ENCODE measurements at places on chromosomes 5 and 9.

GRCh38 chr5:6659941-6660684 lies 26.9 kb downstream of the SRD5A1 start:
- DNase-seq, result no peak

GRCh38 chr9:6564360-6564759 lies 81.2 kb downstream of the GLDC start:
- DNase-seq, result no peak

DNA sequence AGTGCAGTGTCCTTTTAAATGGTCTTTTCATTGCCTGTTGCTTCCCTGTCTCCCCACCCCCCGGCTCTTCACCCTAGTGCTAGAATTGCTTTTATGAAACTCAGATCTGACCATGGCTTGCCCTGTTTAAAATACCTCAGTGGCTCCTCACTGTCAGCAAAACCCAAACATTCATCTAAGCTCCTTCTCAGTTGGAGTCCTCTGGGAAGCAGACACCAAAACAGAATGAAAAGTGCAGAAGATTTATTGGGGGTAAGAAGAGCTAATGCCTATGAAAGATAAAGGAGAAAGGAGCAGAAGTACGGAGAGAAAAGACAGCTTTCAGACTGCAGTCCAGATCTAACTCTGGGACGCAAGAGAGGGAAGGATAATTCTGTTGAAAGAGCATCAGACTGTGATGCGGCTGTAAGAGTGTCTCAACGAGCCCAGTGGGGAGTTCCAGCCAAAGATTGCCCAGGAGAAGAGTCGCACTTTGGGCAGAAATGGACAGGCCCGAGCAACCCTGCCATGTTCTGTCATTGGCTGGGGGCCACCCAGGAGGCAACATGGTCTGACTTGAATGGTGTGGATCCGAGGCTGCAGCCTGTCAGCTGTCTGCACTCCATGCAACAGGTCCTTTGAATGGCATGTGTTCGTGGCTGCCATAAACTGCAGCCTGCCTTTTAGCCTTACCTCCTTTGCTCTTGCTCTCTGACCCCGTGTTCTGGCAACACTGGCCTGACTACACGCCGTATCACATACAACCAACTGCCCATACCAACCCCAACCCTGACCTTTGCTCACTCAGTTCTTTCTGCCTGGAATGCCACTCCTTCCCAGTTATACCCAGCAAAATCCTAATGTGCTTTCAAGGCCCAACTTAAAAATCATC lies 55.9 kb downstream of the IRF1 start:
- DNase-seq, result no peak

GRCh38 chr5:73528248-73528647 lies 30.0 kb downstream of the BTF3 start:
- DNase-seq, result no peak

- no peak for DNase-seq
Observed at GRCh38 chr5:90368454-90369246, 40.9 kb downstream of the CETN3 start.

- no peak for DNase-seq
Observed at GRCh38 chr9:130739081-130739480, 45.5 kb downstream of the EXOSC2 start.

GRCh38 chr5:14436801-14437542 lies 144.6 kb upstream of the OTULINL start:
- no peak for DNase-seq

- no peak for DNase-seq
Observed at GRCh38 chr5:513216-514100, 10.8 kb downstream of the SLC9A3 start.

DNA sequence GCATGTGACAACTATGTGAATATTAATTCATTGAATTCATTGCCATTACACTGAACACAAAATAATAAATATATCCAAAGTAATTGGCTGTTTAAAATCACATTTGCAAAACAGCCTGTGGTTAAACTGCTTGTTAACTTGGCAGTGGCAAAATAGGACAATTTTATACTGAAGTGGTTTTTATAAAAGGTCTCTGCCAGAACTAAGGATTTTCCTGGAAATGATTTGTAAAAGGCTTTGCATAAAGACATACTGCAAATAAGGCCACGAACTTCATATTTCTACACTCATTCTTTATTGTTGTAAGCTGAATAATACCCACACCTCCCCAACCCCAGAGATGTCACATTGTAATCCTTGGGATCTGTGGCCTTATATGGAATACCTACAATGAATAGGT lies 370.3 kb upstream of the RGMB start:
- DNase-seq, result no peak

DNA sequence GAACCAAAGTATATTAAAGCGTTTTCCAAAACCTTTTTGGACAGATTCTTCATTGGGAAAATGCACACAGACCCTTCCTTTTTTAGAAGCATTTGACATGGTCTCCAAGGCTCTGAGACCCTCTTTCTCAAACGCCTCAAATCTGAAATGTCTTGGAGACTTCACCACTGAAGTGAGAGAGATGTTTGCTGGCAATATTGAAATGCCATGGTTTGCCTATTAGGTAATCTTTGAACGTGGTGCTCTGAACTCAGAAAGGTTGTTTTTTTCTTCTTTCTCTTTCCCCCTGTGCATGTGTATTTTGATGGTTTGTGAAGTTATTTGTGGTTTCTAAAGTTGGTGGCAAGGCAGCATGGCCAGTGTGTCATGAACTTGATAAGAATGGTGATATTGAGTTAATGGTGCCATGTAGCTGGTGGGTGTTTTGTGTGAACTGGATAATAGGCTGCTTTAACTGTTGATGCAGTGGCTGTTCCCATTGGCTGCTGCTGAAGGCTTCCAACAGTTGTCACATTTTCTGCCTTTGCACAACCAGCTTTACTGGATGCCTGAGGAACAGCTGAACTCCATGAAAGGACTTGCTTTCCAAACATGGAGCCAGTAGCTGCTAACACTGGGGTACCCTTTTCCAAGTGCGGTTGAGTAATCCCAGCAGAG lies 1.7 kb downstream of the PALM2AKAP2 start:
- no peak for DNase-seq

- DNase-seq, result no peak
Observed at GRCh38 chr5:161406880-161407279, 139.6 kb downstream of the GABRB2 start.

DNA sequence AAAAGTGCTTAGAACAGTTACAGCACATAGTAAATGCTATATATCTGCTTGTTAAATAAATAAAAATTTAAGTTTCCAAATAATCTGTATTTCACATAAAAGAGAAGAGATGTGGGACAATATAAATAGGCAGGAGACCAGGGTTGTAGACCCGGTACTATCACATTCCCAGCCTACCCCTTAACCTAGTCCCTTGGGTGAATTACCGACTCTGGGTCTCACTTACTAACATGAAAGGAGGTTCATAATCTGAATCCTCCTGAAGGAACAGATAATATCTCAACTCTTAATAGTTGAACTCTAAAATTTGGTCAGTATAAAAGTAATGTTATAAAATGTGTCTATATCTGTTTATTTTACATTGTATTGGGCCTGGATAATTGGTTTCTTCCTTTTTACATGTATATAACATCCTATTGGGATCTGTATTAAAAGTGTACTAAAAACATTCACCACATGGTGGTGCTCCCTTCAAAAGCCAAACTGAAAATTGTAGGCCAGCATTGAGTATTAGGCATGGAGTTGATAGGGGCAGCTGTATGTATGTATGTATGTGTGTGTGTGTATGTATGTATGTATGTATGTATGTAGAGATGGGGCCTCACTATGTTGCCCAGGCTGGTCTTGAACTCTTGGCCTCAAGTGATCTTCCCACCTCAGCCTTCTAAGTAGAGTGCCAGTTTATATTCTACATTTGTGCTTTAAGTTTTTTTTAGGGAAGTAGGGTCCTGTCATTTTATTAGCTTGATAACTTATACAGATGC lies 64.2 kb upstream of the ABL1 start:
- no peak for DNase-seq

GRCh38 chr5:61407706-61408270 lies 75.7 kb downstream of the ZSWIM6 start:
- no peak for DNase-seq

GRCh38 chr5:76219636-76220035 lies 136.5 kb downstream of the SV2C start:
- DNase-seq, result no peak

DNA sequence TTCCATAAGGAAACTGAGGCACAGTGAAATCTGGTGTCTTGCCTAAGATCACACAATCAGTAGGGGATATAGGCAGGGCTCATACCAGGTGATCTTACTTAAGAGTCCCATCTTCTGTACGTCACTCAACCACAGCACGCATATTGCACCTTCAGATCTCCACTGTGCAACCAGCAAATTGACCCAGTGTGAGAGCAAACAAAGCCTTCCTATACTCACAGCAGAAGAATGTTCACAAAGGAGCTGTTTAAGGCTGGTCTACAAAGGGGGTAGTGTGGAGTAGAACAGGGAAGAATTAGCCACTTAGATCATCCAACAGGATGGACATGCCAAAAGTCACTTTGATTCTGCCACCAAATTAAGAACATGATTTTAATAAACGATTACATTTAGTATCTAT lies 305.9 kb downstream of the SLIT3 start:
- DNase-seq, result no peak

DNA sequence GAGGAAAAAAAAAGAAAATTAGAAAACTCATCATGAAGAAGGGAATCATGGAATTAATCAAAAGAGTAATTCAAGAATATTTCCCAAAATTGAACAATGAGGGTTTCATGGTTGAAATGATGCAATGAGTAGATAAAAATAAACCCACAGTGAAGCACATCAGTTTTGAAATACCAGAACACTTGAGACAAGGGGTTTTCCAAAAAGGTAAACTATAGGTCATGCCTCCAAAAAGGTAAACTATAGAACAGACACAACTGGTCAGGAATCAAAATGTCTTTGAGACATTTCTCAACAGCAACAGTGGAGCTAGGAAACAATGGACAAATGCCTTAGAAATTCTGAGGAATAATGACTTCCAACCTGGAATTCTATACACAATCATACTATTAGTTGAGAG lies 60.2 kb upstream of the PCSK5 start:
- DNase-seq, result no peak

All from stimulated activated CD8-positive, alpha-beta memory T cell treated with anti-CD3 and anti-CD28 coated beads, Interleukin-12 subunit alpha, Interleukin-12 subunit beta, amount 100 ng/mL, for 4 hours (primary cell).